ENCODE measurements at places on chromosomes 11 and 22.

DNA sequence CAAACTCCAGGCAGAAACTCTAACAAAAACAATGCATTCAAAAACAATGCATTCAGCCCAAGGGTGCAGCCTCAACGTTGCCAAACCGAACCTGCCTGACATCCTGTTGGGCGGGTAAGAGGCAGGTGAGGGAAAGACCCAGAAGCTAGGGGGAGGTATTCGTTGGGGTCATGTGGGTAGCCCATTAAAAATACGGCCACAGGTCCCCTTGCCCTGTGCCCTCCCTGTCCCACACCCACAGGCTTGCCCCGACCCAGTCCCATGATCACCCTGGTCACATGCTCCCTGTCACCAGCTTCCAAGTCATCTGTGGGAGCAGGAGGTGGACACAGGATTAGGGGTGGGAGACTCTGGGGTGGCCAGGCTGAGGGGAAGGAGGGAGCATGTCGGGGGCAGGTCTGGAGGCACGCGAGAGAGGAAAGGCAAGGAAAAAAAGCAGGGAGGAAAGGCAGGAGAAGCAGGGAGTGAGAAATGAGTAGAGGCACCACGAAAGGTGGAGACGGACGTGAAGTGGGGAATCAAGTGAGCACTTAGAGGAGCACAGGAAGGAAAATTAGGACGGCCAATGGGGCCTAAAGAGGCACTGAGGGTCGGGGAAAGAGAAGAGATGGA, 683 bp downstream of the PLA2G6 start:
- DNase-seq = peak; percentile 45

DNA sequence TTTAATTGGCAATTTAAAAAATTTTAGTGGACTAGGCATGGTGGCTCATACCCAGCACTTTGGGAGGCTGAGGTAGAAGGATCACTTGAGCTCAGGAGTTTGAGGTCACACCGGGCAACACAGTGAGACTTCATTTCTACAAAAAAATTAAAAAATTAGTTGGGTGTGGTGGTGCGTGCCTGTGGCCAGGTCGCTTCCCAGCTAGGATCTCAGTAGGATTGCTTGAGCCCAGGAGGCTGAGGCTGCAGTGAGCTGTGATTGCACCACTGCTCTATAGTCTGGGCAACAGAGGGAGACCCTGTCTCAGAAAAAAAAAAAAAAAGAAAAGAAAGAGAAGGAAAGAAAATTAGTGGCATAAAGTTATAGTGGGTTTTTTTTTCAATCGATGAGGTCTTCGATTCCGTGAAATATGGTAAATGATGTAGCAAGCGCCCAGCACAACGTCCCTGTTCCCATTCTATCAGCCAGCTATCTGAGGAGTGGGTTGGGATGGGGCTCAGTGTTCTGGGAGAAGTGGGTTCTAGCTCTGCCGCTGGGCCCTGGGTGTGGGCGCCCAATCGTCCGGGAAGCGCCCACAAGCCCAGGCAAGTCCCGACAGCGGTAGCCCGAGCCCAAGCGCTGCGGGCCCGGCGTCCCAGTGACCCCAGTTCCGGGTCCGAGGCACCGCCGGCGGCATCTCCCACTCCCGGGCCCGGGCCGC, 1.4 kb downstream of the FOSL1 start:
- no peak for DNase-seq

DNA sequence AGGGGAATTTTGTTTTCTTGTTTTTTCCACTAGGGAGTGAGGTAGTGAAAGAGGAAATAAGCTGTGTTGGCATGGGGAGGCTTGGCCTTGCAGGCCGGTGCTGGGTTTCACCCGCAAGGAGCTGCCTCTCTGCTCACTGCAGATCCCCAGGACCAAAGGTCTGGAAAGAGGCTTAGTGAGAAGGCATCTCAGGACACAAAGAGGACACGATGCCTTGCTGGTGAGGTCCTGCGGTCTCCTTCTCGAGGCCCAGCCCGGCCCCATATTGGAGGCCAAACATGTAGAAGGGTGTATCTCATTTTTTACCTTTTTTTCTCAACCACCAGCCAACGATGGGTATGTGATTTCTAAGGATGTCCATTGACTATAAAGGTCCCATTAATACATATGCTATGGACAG, 17.6 kb downstream of the TIMP3 start:
- DNase-seq = no peak

DNA sequence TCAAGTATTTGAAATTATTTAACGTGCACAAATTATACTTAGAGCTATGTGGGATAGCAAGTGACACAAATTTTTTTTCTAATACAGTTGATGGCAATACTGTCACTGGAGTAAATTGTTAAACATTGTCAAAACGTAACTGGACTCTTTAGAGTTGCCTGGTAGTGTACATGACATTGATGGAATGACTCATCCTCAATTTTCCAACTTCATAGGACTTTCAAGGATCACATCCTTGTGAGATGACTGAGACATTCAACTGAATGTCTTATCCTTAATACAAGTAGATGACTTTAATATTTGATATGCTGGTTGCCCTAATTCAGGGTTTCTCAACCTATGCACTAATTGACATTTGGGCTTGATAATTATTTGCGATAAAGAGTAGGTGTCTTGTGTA, 310.0 kb downstream of the SWAP70 start:
- no peak for DNase-seq

DNA sequence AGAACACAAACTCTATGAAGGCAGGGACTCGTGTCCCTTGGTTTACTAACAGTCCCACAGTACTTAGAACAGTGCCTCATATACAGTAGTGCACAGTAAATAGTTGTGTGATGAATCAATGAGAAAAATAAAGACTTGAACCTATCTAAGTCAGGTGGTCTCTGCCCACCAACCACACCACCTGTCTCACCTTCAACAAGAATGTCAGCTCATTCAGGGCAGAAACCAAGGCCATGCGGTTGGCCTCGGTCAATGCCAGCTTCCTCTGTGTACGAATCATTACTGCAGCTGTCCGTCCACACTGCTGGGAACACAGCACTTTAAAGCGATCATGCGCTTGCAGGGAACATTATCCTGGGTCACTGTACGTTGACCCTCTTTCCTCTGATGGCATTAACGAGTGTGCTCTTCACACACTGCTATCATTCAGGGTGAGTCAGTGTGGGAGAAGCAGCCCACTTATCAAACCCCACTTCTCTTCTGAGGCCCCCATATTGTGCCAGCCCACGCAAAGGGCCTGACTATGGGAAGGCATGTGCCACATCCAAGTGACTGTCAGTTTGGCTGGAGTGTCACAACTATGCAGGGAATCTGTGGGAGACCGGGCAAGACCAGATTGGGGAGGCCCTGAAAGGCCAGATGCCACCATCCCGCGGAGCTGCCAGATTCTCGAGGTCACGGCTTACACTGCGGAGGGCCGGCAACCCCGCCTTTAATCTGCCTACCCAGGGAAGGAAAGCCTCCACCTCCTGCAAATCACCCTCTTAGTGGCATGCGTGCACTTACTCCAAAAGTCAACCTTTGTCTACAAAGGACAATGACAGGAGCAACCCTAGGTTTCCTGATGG, 36.1 kb downstream of the LARGE1 start:
- no peak for DNase-seq

GRCh38 chr22:26429458-26430286, 612 bp downstream of the ASPHD2 start:
- DNase-seq = no peak

DNA sequence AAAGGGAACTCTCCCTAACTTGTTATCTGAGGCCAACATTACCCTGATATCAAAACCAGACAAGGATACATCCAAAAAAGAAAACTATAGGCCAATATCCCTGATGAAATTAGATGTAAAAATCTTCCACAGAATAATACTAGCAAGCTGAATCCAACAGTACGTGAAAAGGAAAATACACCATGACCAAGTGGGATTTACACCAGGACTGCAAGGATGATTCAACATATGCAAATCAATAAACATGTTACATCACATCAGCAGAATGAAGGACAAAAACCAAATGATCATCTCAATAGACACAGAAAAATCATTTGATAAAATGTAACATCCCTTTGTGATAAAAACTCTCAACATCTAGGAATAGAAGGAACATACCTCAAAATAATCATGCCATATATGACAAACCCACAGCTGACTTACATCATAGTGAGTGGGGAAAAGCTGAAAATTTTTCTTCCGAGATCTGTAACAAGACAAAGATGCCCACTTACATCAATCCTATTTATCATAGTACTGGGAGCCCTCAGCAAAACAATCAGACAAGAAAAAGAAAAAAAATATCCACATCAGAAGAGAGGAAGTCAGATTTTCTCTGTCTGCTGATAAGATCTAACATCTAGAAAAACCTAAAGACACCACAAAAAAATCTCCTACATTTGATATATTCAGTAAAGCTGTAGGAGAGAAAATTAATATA, 703.3 kb upstream of the ANO5 start:
- DNase-seq = no peak

- DNase-seq = no peak
Measured at GRCh38 chr11:64003807-64004589, 17.8 kb downstream of the OTUB1 start.

- no peak for DNase-seq
Measured at GRCh38 chr11:64331569-64332371, 8.2 kb upstream of the CCDC88B start.

DNA sequence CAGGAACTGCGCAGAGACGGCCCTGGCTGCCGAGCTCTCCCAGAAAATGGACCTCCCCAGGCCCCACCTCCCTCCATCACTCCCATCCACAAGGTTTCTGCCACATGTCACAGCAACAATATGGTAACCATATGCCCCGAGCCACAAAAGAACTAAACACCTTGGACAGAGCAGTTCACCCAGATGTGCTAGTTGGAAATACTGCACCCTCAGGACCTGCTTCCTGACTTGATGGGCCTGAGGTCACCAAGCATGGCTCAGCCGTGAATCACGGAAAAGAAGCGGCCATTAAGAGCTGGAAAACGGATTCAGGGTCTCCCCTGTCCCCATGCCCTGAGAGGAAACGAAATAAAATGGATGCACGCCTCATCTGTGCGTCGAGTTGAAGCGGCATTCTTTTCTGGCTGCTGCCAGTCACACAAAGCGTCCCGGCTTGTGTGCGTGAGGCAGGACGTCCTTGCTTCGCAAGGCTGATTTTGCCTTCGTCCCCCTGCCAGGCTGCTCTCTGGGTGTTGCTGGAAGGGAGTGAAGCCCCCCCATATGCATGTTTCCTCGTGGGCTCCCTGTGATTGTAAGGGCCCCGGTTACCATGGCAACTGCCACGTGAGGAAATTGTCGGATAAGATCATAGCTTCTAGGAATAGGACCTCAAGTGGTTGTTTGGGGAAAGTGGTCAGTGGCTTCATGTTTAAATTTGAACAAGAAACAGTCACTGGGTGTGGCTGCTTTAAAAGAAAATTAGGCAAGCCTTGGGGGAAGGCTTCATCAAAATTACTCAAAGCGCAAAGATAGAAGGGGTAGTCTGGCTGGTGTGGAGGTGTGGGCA, 51.7 kb downstream of the FLI1 start:
- no peak for DNase-seq

- DNase-seq = peak; percentile 48
Measured at GRCh38 chr22:29306835-29307595, 565 bp downstream of the GAS2L1 start.

DNA sequence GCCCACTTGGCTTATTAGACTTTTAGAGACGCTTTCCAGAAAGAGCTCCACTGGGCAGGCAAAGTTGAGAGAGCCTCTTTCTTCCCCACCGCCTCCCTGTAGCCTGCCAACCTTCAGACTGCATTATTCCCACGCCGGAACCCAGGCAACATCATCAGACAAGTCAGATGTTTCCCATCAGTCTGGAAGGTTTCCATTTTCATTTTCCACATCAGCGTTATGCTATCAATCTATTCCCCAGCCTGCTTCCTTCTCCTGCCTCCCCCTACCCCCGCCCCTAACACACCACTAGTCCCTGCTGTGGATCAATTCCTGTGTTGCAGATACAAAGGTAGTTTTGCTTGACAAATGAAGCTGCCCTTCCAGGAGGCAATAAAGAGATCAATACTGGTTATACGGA, 184.8 kb downstream of the DSCAML1 start:
- no peak for DNase-seq

GRCh38 chr11:101914341-101914737, 471 bp upstream of the CEP126 start:
- DNase-seq = no peak

GRCh38 chr11:1717745-1718144, 20.8 kb downstream of the KRTAP5-6 start:
- DNase-seq = no peak

Data from occipital lobe (tissue), 3 donors.